ENCODE measurements at places on chromosomes 3 and 15.
A peak's percentile ranks its signal among the peaks of the same experiment; 100 is the strongest.

- no peak for DNase-seq
Observed at GRCh38 chr3:13884851-13885703, 5.2 kb upstream of the WNT7A start.

DNA sequence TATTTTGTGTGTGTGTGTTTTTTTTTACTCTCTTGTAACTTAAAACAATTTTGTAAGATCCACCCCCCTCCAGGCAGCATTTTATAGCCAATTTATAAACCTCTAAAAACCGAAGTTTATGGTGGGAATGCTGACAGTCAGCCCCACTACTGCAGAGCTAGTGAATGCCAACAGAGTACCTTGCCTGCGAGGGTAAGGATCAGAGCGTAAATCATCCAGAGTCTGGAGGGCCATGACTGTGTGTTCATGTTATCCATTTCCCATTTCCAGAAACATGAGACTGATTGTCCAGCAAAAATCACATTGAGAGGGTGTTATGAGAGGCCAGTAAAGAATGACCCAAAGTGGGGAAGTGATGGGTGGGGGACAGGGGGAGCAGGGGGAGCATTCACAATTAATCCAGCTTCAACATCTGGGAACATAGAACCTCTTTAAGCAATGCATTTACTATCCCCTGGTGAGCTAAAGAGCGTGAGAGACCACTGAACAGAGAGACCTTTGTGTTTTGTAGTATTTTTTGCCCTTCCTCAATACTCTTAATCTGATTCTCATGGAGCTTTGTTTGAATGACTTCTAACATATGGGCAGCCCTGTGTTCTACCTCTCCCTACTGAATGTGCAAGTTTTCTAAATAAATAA is 464.5 kb downstream of the RBMS3 start:
- no peak for DNase-seq

DNA sequence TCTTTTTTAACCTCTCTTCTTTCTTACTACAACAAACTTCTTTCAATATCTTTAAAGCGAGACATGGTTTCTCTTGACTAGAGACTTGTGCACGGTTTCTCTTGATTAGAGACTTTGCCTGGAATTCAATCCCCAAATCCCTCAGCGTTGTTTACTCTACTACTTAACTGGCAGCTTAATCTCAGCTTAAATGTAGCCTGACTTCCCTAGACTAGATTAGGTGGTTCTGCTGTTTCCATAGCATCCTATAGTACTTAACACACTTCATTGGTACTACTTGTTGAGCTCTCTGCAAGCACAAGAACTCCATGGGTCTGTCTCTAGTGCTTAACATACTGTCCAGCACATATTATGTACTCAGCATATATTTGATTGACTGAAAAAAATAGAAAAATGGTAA is 168.2 kb upstream of the GPR149 start:
- no peak for DNase-seq

GRCh38 chr3:192408647-192409200 is 318.6 kb downstream of the FGF12 start:
- peak; percentile 10 for DNase-seq

DNA sequence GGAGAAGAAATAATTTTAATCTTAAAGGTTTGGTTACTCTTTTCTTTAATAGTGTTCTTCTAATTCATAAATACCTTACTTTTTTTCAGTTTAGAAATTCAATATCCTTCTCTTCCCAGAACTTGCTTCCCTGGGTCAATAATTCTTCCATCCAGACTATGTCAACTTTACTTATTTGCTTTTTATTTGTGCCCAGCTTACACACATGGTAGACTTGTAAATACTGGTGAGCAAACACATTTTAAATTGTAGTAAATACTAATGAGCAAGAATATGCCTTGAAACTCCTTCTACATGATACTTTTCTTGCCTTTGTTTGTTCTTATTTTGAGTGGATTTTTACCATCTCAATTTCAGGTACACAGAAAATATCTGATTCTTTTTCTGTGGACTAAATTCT is 33.7 kb downstream of the SST start:
- no peak for DNase-seq

DNA sequence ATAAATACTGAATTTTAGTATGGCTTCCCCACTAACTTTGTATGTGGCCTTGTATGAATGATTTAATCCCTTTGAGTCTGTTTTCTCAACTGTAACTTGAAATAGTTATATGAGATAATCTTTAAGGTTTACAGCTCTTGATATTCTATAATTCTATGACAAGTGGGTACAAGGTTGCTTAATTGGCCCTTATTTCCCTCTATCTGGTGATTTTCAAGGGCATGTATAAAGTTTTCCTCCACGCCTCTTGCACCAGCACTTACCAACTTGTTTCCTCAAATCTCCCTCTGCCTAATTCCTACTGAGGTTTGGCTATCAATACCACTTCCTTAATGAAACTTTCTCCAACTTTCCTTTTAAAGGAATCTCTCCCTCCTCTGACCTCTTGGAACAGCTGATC is 112.9 kb downstream of the ISL2 start:
- no peak for DNase-seq

- peak; percentile 49 for DNase-seq
Observed at GRCh38 chr3:148943506-148944205, 47.7 kb upstream of the GYG1 start.

DNA sequence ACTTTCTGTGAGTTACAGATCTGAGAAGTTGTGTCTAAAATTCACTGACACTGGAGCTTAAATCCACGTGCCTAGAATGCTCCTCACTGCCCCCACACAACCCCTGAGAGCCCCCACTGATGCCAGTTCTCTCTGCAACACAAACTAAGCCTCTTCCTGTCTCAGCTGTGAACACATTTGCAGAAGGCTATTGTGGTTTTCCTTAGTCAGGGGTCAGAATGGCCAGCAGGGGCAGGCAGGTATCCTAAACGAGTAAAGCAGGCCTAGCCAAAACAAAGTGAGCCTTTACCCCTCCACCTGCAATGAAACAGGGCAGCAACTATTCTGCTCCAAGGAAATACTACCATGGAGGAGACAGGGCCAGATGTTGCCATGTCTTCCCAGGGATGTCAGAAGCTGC is 78.6 kb downstream of the FHIT start:
- DNase-seq, result no peak

- no peak for DNase-seq
Observed at GRCh38 chr15:59266028-59266427, 59.4 kb downstream of the LDHAL6B start.

DNA sequence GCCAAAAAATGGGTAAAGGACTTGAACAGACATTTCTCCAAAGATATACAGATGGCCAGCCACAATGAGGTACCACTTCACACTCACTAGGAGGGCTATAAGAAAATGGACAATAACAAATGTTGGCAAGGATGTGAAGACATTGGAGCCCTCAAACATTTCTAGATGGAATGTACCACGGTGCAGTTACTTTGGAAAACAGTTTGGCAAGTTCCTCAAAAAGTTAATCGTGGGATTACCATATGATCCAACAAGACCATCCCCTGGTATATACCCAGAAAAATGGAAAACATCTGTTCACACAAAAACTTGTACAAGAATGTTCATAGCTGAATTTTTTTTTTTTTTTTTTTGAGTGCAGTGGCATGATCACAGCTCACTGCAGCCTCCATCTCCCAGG is 15.9 kb upstream of the HRH1 start:
- no peak for DNase-seq

DNA sequence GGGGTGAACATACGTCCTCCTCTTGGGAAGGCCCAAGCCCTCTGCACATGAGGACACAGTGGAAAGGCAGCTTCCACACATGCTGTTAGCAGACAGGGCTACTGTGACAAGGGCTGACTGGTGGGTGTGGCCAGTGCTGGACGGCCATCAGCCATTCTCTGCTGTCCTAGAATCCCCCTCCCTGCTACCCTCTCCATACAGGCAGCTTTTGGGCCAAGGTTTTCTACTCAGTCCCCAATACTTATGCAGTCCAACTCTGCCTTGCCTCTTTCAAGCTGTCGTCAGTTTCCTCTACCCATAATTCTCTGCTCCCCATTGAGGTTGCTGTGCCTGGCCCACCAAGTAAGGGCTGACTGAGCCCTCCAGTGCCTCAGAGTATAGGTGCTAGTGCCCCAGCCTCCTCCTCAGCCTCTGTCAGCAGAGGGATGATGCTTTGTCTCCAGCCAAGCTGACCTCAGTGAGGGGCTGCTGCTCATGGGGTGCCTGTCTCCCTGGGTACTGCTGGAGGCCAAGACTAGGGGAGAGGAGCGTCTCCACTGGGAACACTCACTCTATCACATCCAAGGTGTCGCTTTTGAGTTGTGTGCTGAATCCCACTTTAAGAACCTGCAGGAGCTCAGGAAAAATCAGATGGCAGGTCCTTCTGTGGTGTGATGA is 2.8 kb downstream of the LOXL1 start:
- DNase-seq, result no peak

DNA sequence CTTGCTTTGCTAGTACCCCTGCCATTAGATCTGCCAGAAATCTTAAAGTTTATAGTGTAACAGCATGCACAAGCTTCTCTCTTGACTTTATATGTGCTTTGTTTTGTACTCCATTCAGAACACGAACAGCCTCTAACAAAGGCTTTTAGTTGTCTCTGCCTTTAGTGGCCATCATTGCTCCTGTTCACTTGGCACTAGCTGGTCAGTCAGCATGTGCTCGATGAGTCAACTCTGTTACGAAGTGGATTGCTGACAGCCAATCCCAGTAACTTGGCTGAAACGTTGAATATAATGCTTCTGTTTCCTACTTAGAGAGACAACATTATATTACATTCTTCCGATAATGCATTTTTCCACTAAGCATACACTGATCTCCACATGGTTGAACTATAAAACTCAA is 349.2 kb downstream of the NAALADL2 start:
- DNase-seq, result no peak

Data from hindlimb muscle (tissue), 1 donor.